ENCODE measurements at places on chromosomes 3 and 15.

DNA sequence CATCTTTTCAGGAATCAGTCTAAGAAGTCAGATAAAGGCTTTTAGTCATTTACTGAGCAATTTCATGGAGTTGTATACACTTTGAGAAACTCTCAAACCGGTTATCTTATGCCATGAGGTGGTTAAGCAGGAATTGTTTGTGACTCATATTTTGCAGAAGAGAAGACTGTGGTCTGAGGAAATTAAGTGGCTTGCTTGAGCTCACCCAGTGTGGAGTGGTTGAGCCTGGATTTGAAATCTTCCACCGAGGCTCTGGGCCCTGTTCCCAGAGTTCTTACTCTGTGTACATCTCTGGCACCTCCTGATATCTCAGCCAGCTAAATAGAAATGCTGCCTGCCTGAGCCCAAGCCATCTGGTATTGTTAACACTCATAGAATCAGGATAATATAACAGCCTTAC, 37.8 kb upstream of the BCL6 start:
- DNase-seq = no peak

DNA sequence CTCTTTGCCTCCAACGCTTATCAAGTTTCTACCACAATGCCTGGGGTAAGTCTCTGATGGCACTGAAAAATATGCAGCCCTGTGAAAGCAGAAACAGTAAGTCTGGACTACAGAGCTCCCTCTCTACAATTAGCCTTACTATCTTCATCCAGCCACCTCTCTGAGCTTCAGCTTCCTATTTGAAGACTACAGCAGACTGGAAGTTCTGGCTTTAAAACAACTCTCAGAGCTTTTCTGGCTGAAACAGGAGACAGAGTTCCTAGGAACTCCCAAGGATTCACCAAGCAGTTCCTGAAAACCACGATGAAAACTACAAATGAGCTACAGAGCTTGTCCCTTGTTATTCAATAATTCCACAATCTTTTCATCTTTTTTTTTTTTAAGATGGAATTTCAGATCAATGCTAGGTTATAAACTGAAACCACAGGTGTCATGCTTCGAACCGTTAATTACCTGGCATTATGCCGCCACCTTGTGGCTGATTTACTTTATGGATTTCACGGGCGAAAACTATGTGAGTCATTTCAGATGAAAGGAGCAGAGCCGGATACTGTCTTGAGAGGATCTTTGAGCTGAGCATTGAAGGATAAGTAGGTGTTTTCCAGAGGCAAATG, 3.9 kb downstream of the CRYGS start:
- peak; percentile 75 for DNase-seq

DNA sequence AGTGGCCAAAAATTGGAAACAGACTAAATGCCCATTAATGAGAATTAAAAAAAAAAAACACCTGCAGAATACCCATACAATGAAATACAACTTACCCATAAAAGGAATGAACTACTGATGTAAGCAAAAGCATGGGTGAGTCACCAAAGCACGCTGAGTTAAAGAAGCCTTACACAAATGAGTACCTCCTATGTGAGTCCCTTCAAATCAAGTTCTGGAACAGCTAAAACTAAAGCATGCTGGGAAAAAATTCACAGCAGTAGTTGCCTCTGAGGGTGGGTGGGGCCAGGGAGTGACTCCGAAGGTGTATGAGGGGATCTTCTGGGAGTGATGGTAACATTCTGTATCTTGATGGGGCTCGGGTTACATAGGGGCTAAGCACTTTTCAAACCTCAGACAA, 11.4 kb downstream of the MYO5C start:
- DNase-seq = no peak

- DNase-seq = no peak
Measured at GRCh38 chr15:60392986-60393790, 4.6 kb downstream of the ANXA2 start.

- no peak for DNase-seq
Measured at GRCh38 chr3:102005551-102005950, 156.2 kb downstream of the NFKBIZ start.

DNA sequence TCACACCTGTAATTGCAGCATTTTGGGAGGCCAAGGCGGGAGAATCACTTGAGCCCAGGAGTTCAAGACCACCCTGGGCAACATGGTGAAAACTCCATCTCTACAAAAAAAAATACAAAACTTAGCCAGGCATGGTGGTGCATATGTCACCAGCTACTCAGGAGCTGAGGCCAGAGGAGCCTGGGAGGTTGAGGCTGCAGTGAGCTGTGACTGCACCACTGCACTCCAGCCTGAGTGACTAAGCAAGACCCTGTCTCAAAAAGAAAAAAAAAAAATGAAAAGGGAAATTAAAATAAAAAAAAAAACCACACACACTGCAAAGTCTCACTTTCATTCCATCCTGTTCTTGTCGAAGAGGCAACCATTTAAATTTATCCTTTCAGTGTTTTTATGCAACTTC, 100.8 kb upstream of the PIAS1 start:
- DNase-seq = no peak

- no peak for DNase-seq
Measured at GRCh38 chr15:95973566-95974256, 356.8 kb upstream of the NR2F2 start.

DNA sequence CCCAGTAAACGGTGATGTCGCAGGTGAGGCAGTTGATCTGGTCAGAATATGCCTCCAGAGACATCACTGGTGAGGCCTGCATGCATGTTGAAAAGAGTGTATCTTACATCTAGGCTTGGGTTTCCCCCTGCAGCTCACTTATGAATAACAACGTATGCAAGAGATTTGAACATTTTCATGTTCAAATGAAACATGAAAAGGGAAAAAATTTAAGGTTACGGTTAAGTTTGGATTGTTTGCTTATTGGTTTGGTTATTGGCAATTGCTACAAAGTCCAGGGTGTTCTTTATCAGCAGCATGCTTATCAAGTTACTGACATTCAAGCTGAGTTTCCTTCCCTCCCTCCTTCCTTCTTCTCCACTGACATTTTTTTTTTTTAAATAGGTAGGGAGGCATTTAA, 123.2 kb downstream of the IGF1R start:
- DNase-seq = no peak

DNA sequence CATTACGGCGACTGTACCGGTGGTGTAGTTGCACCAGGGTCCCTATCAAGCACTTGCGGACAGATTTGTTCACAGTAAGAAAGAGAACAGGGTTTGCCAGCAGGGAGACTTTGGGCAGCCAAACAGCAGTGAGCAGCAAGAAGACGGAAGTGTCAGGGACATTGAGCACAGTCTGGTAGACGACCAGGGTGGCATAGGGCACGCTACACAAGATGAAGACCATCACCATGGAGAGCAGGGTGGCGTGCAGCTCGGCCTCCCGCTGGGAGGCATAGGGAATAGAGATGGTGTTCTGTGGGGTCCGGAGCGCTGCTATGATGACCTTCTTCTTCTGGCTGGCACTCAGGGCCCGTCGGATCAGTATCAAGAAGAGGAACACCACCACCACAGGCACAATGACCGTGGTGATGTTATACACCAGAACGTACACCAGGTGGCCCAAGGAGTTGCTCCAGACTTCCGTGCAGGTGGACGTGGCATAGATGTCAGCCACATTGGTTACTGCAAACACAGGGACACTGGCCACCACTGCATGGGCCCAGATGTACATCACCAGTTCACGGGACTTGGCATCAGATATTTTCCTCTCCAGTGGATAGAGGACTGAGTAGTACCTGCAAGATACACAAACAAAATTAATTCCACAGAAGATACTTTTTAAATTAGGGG, 19.1 kb upstream of the FSIP1 start:
- no peak for DNase-seq

GRCh38 chr3:163273694-163274093, 1777.1 kb downstream of the OTOL1 start:
- no peak for DNase-seq

- no peak for DNase-seq
Measured at GRCh38 chr3:152197451-152197850, 71.3 kb upstream of the MBNL1 start.

GRCh38 chr15:38474155-38474757, 20.3 kb downstream of the FAM98B start:
- no peak for DNase-seq

- no peak for DNase-seq
Measured at GRCh38 chr3:182906036-182906435, 74.3 kb downstream of the DCUN1D1 start.

DNA sequence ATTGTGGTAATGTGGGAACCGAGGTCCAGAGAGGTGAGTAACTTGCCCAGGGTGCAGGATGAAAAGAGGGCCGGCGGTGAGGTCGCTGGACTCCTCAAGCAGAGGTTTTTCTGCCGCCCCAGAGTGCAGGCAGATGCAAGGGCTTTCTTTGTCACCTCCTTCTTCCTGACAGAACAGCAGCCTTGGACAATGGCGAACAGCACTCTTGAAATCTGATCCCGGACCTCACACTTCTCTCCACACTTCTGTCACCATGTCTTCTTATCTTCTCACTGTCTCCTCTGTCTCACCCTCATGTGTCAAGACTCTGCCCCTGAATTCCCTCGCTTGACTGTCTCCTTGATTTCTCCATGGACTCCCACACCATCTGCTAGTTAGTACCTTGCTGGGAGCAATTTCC, 15.4 kb upstream of the VPS8 start:
- no peak for DNase-seq

DNA sequence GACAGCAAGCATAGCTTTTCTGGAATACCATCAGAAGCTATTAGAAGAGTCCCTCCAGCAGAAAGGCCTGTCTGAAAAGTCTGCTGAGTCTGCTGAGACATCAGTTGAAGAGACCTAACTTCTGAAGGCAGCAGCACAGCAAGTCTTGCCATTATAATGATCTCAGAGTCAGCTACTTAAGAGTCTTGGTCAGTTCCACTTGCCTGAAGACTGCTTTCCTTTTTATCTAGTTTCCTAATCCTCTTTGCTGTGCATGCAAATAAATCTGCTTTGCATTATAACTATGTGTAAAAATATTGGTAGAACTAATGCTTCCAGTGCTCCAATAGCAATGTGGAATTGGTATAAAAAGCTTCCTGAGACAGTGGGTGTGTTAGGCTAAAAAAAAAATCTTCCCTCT, 34.9 kb upstream of the CPOX start:
- no peak for DNase-seq

DNA sequence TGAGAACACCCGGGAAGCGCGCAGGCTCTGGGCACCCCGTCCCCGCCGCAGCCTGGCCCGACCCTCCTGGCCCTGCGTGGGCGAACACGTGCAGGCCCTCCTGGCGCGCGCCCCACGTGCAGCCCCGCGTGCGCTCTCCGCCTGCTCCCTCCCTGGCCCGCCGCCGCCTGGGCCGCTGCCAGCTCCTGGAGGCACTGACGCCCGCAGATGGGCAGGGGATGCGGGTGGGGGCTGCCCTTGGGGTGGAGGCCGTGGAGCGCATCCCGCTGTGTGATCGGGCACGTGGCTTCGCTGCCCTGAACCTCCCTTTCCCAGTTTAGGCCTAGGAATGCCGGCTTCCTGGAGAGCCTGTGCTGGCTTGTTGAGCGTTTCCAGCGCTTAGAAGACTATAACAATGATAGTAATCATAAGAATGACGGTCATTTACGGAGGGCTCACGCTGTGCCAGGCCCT, 104.6 kb upstream of the SLC6A6 start:
- no peak for DNase-seq

GRCh38 chr3:76941376-76941775, 98.5 kb upstream of the ROBO2 start:
- DNase-seq = no peak

DNA sequence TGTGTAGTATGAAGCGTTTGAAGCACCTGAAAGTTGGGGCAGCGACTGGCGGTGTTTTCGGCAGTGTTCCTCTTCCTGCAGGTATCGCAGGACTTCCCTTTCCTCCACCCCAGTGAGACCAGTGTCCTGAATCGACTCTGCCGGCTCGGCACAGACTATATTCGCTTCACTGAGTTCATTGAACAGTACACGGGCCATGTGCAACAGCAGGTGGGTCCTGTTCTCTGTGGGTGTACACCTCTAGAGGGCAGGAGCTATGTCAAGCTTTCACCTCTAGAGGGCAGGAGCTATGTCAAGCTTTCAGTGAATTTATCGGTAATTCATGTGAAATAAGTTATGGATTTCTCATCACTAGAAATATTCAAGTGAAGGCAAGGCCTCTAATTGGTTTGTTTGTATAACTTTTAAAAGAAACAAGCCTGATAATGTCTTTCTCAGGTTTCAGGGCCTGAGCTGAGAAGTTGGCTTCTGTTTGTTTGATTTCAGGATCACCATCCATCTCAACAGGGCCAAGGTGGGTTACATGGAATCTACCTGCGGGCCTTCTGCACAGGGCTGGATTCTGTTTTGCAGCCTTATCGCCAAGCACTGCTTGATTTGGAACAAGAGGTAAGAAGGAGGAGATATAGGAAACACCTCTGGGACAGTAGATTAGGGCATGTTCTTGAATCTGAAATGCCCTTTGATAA, 5.3 kb downstream of the TUBGCP4 start:
- DNase-seq = peak; percentile 4

GRCh38 chr15:84942456-84942855, 39.2 kb upstream of the PDE8A start:
- no peak for DNase-seq

- no peak for DNase-seq
Measured at GRCh38 chr3:72953325-72953956, 43.2 kb upstream of the PPP4R2 start.

- DNase-seq = no peak
Measured at GRCh38 chr3:192750201-192750600, 22.9 kb upstream of the FGF12 start.

GRCh38 chr3:184693011-184693975, 18.6 kb downstream of the MAGEF1 start:
- DNase-seq = no peak

DNA sequence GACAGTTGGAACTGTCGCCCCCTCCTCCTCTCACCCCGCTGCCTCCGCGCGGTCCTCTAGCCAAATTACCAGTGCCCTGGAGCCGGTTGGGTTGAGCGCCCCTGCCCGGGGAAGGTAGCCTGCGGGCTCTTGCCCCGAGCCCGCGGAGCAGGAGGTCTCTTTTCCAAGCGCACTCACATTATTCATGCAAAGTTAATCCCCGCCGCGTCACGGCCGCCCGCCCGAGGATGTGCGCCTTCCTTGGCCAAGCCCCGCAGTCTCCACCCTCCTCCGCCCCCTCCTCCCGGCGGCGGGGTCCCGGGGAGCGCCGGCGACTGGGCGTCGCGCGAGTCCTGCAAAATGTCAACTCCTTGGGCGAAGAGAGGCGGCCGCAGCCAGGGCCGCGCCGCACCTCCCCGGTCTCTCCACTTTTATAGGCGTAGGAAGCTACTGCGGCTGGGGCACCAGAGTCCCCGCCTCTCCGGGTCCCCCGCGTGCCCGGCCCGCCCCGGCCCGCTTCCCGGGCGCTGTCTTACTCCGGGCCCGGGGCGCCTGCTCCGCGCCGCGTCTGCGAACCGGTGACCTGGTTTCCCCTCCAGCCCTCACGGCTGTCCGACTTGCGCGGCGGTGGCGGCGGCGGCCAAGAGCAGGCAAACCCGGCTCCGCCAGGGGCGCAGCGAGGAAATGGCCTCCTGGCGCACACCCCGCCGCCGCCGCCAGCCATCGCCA, at the start of gene THRB:
TSS of gene THRB (minus strand) at position 233 of the 708 bp plus-strand sequence.
- no peak for DNase-seq

All from stimulated activated CD8-positive, alpha-beta memory T cell treated with anti-CD3 and anti-CD28 coated beads, Interleukin-15, amount 100 ng/mL, for 1 hour (primary cell).